AG09309 (cell line): ENCODE measurements at places on chromosomes 1 and 21.

DNA sequence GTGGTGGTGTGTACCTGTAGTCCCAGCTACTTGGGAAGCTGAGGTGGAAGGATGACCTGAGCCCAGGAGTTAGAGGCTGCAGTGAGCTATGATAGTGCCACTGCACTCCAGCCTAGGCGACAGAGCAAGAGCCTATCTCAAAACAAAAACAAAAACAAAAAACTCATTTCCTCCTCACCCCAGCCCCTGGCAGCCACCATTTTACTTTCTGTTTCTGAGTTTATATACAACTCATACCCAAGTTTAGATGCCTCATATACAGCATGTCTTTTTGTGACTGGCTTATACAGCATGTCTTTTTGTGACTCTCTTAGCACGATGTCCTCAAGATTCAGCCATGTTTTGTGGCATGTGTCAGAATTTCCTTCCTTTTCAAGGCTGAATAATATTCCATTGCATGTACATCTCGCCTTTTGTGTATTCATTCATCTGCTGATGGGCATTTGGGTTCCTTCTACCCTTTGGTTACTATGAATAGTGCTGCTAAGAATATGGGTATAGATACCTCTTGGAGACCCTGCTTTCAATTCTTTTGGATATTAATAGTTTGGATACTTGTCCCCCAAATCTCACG is 14.7 kb downstream of the COA7 start:
- DNase-seq: no peak

- no peak for DNase-seq
These were observed 56.9 kb upstream of the RGS1 start for GRCh38 chr1:192518700-192519099.

DNA sequence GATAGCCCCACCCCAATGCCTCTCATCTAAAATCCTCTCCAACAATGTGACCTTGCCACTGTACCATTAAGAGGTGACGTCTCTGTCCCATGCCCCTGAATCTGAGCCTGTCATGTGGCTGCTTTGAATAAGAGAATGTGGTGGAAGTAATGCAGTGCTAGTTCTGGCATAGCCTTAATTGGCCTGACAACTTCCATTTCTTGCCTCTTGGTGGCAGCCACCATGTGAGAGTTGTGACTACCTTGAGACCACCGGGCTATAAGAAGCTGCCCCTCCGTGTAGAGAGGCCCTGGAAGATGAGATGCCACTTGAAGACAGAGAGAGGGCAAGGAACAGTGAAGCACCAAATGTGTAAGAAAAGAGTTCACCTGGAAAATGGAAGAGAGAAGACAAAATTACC is 95.4 kb downstream of the POFUT2 start:
- no peak for DNase-seq

DNA sequence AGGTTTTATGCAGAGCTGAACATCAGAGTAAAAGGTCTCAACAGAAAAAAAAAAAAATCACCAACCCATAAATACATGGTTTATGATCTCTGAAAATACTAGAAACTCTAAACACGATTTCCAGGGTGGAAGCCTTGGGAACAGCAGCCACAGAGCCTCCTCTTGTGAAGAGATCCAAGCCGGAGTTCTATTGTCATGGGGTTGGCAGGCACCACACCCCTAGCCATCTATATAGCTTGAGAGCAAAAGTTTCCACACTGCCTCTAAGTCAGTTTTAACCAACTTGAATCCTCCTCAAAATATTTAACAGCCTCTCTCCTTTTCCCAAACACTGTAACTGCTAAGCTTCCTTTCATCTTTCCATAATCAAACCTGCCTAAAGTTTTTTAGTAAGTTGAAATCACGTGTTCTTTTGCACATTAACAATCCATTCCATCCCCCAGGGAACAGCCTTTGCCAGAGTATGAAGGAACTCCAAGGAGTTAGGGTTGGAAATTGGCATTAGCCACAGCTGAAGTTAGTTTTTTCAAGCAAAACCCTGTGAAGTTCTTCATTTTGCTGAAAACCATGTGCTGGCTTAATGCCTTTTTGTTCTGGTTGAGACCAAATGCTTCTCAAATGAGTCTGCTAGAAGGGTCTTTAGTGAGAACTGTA is 13.8 kb upstream of the SEC16B start:
- peak; percentile 2 for DNase-seq

- DNase-seq: no peak
These were observed 21.5 kb downstream of the PADI2 start for GRCh38 chr1:17097787-17098186.

DNA sequence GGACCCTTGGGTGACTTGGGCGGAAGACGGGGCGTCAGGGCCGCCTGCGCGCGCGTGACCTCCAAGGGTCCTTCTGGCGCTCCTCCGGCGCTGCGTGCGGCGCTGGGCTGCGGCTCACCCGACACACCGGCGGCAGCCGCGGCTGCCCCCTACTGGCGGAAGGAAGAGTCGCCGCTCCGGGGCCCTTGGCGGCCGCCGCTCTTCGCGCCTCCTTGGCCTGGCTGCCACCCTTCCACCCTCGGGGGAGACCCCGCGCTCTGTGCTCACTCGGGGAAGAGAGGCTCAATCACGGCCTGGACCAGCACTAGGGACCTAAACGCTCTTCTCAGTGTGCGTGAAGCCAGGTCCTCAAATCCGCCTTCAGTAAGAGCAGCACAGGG is 89.7 kb downstream of the DMRTA2 start:
- DNase-seq: no peak

GRCh38 chr21:41817877-41818855 is 51.3 kb upstream of the RIPK4 start:
- DNase-seq: no peak

- DNase-seq: no peak
These were observed 165.8 kb downstream of the RRAGC start for GRCh38 chr1:38693759-38694158.

GRCh38 chr1:205916541-205916940 is 26.7 kb downstream of the SLC26A9 start:
- no peak for DNase-seq

DNA sequence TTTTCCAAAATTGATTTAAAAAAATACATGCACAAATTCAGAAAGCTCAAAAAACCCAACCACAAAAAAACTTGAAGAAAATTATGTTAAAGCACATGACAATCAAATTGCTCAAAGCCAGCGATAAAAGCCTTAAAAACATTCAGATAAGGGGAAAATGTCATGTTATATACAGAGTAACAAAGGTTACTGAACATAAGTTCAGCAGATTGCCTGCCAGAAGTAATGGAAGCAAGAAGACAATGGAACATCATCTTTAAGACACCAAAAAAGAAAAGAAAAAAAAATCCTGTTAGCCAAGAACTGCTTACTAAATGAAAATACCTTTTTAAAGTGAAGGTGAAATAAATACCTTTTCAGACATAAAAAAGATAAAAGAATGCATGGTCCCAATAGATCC is 147.2 kb upstream of the SGIP1 start:
- DNase-seq: no peak

- DNase-seq: no peak
These were observed 112.5 kb downstream of the RRAGC start for GRCh38 chr1:38746941-38747600.

DNA sequence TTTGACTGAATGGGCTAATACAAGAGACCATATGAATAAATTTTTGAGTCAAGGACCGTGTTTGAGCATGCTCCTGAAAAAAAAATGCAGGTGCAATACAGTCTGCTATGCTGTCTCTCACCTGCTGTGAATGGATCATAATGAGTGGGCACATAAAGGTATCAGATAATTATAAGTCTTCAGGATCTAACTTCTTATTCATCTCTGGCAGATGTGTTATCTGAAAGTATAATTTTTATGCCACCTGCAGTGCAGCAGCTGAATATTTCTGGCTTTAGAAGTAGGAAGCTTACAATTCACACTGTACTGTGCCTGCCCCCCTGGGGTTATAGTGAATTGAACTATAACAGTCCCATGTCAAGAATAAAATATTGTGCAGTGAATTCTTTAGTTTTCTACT is 333.3 kb downstream of the MRPL39 start:
- no peak for DNase-seq

GRCh38 chr1:36562181-36562685 is 79.5 kb upstream of the CSF3R start:
- DNase-seq: no peak

DNA sequence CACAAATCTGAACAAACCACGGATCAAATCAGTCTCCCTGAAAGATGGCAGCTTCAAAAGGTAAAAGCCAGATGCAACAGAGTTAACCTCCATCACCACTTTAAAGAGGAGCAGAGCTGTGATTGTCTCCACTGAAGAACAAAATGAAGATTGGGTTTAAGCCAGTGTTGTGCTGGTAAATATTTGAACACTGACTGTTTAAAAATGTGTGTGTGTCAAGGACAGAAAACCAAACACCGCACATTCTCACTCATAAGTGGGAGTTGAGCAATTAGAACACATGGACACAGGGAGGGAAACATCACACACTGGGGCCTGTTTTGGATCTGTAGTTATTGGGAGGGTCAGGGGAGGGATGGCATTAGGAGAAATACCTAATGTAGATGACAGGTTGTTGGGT is 83.9 kb downstream of the ST6GALNAC5 start:
- no peak for DNase-seq

- no peak for DNase-seq
These were observed 7.5 kb downstream of the CTPS1 start for GRCh38 chr1:40986956-40987355.

- no peak for DNase-seq
These were observed 147.1 kb downstream of the NOS1AP start for GRCh38 chr1:162216604-162217003.

DNA sequence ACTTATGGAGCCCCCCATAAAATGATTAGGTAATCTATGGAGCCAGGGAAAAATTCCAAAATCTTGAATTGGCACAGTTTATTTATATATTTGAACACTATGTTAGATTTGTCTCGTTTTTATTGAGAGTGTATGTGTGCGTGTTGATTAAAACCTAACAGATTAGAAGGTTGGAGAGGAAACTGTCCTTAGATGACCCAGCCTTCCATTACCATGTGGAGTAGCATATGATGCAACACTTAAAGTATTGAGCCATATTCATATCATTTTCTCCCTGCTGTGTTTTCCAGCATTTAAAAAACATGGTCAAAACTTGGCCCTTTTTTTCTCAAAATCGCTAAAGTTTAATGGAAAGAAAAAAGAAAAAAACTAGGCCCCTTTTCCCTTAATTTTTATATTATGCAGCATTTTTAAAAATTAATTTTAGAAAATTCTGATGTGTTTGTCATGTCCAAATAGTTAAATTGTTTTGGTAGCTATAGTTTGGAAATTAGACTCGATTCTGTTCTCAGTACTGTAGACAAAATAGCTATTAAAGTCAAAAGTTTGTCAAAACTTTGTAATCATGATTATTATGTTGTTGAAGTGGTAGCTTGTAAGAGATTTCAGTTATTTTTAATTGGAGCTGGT is 2.3 kb downstream of the LRRC8D start:
- DNase-seq: no peak

GRCh38 chr1:106613068-106613467 is 443.4 kb upstream of the PRMT6 start:
- no peak for DNase-seq

- peak; percentile 99 for DNase-seq
These were observed 111.9 kb upstream of the KAZN start for GRCh38 chr1:14486401-14487201.

DNA sequence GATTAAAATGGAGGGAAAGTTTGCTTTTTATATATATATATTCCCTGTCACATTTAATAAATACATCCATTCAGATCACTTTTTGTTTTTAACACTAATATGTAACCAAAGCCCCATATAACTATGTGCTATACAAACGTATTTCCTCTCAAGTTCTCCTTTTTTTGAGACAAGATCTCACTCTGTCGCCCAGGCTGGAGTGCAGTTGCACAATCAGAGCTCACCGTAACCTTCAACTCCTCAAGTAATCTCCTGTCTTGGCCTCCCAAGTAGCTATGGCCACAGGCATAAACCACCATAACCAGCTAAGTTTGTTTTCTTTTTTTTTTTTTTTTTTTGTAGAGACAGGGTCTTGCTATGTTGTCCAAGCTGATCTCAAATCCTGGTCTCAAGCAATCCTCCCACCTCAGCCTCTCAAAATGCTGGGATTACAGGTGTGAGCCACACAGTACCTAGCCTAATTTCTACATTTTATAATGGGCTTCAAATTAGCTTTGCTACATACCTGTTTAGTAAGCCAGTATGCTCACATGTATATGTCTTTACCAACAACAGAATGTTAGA is 120.0 kb downstream of the TGFBR3 start:
- no peak for DNase-seq

- no peak for DNase-seq
These were observed 31.4 kb downstream of the HSD3B2 start for GRCh38 chr1:119446321-119446720.

GRCh38 chr1:183711741-183712361 is 58.7 kb upstream of the APOBEC4 start:
- DNase-seq: peak; percentile 57

- DNase-seq: peak; percentile 24
These were observed 248.9 kb downstream of the PLPP3 start for GRCh38 chr1:56330391-56331026.

GRCh38 chr1:1406101-1406820 is 832 bp downstream of the MRPL20 start:
- DNase-seq: no peak

DNA sequence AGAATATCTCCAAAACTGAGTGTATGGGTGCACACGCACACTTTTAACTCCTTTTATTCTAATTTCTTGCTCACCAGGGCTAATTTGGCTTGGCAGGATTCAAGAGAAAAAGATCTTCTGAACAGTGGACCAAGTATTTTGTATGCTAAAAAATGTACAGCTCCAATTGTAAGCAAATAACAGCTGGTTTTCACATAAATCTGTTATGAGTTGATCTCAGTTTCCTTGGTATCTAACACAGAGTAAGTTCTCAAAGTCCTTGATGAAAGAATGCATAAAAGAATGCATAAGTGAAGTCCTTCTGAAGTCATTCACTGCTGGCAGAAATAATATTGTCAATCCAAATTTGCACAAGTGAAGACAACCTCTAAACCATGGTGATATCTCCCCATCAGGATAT is 213.0 kb downstream of the OMA1 start:
- DNase-seq: no peak

DNA sequence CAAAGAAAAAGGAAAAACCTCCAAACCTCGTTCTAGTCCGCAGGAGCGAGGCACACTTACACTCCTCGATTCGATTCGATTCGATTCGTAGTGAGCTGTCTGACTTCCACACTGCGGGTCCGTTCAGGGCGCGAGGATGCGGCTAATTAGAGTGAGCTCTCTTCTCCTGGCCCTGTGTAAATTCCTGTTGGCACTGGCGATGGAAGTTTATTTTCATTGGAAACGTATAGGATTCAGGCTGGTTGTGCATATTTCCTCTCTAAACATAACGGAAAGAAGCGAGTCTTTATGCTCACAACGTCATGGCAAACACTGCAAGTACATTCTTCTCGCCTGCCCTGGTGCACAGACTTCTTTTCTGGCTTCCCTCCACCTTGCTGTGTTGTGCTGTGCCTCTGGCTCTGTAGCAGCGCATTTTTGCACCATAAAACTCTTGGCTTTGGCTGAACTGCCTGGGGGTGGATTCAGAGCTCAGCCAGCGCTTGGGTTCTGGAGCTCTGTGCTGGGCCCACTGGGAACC is 2.7 kb downstream of the HUNK start:
- no peak for DNase-seq

- no peak for DNase-seq
These were observed 31.1 kb upstream of the FOXE3 start for GRCh38 chr1:47385020-47385419.

DNA sequence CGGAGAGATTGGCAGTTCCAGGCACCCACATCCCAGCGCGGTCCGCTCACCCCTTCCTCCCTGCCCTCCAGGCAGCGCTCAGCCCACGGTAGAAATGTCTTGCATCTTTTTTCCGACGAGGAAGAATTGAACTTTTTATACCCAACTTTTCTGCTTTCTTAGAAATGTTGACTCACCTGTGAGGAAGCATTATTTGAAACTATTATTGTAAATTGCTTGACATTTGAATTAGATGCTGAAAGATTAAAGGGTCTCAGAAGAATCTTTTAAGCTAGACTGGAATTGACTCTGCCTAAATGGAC is 912 bp upstream of the SIPA1L2 start:
- no peak for DNase-seq
